ENCODE measurements at places on chromosomes 3 and 15. TPM values are rescaled to one million over a fixed set of nuclear protein-coding genes. Genes with fewer than 3 reads are reported as not detected.

The PLSCR5 gene
- total RNA-seq: not detected

GRCh38 chr3:169323578-169324451, 339.7 kb downstream of the MECOM start:
- no peak for DNase-seq

GRCh38 chr3:61701011-61701410, 139.6 kb downstream of the PTPRG start:
- no peak for DNase-seq

DNA sequence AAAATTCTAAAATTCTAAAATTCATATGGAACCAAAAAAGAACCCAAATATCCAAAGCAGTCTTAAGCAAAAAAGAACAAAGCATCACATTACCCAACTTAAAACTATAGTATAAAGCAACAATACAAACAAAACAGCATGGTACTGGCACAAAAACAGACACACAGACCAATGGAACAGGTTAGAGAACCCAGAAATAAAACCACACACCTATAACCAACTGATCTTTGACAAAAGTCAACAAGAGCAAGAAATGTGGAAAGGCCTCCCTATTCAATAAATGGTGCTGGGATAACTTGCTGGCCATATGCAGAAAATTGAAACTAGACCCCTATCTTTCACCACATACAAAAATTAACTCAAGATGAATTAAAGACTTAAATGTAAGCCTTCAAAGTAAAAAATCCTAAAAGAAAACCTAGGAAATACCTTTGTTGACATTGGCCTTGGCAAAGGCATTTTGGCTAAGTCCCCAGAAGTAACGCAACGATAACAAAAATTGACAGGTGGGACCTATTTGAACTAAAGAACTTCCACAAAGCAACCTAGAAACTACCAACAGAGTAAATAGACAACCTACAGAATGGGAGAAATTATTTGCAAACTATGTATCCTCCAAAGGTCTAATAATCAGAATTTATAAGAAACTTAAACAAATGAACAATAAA, 56.9 kb downstream of the TTBK2 start:
- DNase-seq: no peak

- no peak for DNase-seq
These were observed 404.1 kb downstream of the EPHB1 start for GRCh38 chr3:135199137-135199536.

GRCh38 chr3:132245552-132246142, 71.6 kb upstream of the ACP3 start:
- no peak for DNase-seq

DNA sequence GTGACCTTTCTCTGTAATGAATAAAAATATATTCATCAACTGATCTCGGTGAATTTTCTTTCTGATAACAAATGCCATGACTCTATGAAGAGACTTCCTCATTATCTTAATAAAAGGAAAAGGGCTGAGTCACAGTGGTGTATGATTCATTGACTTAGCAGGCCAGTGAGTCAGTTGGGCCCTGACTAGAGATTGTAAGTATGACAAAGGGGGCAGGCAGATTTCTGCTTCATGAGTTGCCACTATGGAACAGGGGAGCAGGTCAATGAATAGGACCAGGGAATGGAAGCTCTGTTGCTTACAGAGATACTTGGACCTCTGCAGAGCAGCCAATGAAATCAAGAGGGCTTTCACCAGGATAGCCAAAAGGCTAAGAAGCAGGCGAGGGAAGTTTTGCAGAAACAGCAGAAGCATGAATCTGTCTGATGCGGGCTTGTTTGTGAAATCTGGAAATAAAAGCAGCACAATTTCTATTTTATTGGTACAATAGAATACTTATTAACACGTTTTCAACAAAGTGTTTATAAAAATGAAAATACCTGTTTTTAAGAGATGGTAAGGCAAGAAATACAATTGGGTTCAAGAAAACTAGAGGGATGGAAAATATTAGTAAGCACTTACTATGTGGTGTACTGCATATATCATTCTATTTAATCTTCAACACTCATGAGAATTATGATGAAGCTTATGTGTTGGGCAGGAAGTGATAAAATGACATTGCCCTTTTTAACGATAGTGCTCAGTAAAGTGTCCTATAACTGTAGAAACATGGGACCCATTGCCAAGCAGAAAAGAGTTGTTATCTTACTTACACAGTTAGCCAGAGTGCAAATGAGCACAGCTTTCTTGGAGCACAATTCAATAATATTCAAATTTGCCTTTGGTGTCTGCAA, 169.8 kb upstream of the MYRIP start:
- DNase-seq: no peak
